Stimulated activated CD4-positive, alpha-beta T cell treated with anti-CD3 and anti-CD28 coated beads, Interleukin-1b, Interleukin-23, amount 100 ng/mL, for 24 hours (primary cell): ENCODE measurements at places on chromosomes 3 and 15.

DNA sequence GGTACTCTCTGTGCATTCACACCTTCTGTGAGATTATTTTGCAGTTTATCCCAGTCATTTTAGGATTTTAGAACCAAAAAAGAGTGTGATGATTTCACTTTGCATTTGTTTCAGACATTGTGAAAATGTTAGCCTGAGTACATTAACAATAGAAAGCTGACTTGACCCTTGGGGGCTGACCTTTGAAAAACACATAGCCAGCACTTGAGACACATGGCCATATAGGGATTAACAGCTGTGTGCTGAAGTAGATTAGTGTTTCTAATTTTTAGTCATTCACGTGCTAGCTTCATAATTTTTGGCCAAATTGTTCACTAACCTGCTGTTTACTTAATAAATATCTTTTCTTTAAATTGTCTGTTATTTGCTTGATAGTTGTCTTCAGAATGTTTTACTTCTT, 3.5 kb downstream of the FEM1B start:
- no peak for DNase-seq

DNA sequence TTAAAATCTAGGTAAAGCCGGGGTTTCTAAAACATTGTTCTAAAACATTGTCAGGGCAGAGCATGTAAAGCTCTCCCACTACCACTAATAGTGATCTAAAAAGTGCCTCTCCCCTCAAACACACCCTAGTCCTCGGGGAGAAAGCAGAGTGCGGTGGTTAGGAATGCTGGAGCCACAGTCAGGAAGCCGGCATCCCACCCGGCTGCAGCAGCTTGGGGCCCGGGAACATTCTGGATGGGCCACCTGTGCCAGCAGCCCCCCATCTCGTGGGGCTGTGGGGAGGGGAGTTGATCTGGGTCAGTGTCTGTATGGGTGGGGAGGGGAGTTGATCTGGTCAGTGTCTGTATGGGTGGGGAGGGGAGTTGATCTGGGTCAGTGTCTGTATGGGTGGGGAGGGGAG, 176.9 kb downstream of the APBA2 start:
- DNase-seq = no peak

DNA sequence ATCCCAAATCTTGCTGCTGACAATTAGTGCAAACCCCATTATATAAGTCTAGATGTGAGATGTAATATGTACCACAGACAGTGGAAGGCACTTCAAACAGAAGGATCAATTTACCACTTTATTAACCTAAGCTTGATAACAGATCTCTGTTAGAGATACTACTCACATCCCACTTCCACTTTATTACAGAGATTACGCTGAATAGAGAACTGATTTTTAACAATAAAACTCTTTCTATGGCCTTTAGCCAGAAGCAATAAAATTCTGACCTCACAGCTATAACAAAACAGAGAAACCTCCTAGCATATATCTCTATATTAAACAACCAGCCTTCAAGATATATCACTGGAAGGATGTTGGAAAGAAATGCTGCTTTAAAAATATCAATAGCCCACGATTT, 517.7 kb downstream of the MAGI1 start:
- no peak for DNase-seq

GRCh38 chr3:171753665-171754408, 56.4 kb downstream of the PLD1 start:
- no peak for DNase-seq

DNA sequence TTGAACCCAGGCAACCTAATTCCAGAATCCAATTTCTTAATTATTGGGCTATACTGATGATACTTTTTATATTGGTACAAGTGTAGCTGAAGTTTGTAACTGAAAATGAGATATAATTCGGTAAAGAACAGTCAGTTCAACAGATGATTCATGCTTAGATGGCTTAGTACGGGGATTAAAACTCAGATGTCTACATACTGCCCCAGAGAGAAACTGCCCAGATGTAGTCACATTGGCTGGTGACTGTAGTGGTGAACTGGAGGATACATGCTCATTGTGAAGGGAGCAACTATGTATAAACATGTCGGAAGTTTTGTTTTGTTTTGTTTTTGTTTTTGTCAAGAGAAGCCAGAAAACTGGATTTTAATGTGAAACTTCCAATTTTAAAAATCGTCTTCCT, 179.6 kb downstream of the ADAMTSL3 start:
- no peak for DNase-seq

DNA sequence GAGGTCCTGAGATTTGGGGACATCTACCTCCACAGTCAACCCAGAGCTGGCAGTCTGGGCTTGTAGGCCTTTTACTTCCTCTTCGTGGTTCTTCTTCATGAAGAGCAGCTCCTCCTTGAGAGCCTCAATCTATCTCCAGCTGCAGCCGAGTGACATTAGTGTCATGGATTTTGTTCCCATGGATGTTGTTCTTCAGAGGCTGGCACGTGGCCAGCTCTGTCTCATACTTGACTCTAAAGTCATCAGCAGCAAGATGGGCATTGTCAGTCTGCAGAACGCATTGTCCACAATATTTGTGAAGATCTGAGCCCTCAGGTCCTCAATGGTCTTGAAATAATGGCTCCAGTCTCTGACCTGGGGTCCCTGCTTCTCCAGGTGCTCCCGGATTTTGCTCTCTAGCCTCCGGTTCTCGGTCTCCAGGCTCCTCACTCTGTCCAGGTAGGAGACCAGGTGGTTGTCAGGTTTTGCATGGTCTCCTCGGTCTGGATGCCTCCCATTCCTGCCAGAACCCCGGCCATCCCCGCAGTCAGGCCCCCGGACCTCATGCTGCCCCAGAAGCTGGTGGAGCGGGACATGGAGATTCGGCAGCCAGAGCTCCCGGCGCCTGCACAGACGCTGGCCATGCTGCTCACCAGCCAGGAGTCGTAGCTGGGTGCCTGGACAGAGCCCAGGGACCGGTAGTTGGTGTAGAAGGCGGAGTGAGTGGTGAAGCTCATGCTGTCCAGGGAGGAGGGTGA, 3.4 kb upstream of the CCNL1 start:
- DNase-seq = no peak

DNA sequence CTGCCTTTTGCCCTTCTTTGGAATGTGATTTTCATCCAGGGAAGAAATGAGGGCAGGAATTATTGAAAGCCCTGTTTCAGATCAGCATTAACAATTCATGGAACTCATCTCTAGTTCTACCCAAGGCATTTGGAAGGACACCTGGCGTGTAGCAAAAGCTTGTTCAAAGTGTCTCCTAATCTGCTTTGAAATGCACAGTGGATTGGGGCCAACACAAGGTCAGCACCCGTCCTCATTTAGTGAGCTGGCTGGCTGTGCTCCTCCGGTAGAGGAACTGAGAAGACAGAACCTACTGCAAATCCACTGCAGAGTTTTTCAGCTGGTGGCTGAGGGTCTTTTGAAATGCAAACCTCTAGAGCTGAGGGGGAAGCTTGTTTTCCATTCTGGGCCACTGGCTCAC, 141.6 kb upstream of the STT3B start:
- DNase-seq = no peak
